ENCODE measurements at places on chromosomes 2 and 18. TPM values are rescaled to one million over a fixed set of nuclear protein-coding genes. Genes with fewer than 3 reads are reported as not detected.

- DNase-seq = no peak
Measured at GRCh38 chr2:8498994-8499393, 182.9 kb upstream of the ID2 start.

DNA sequence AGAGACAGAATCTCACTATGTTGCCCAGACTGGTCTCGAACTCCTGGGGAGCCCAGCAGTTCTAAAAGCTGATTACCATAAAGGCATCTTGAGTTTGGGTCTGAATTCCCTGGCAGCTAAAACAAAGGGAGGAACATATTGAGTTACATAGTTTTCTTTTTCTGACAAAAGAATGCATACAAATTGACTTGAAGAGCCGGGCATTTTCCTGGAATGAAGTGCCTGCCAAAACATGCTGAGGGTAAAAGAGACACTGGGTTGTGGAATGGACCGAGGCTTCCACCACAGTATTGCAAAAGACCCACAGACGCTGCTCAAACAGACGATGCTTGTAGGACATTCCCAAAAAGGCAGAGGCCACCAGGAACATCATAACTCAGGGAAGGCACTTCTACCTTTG, 35.1 kb upstream of the ROCK2 start:
- no peak for DNase-seq

DNA sequence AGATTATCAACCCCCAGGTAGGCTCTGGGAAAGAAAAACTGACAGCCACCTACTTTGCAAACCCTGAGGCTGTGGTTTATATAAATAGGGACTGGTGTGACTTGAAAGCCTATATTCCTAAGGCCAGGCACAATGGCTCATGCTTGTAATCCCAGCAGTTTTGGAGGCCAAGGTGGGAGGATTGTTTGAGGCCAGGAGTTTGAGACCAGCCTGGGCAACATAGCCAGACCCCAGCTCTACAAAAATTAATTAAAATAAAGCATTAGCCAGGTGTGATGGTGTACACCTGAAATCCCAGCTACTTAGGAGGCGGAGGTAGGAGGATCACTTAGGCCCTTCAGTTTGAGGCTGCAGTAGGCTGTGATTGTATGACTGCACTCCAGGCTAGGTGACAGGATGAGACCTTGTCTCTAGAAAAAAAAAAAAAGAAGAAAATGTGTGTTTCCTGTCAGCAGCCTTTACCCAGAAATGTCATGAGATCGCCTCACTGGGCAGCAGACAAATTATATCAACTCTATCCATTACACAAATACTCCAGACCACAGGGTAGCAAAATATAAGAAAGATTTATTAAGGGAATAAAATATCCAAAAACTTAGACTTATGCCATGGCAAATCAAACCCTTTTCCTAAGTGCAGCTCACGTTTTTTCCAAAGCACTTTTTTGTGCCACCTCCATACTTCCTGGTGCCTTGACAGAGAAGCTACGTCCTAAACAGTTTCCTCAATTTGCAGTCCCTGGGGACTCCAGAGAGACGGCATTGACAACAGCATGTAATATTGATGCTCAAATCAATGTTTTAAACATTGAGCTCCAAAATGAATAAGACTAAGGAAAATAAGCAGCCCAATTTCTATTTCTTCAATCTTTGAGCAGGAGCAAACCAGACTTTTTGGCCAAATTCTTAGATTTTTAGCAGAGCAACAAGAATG, 190.8 kb upstream of the NDUFV2 start:
- DNase-seq = no peak

DNA sequence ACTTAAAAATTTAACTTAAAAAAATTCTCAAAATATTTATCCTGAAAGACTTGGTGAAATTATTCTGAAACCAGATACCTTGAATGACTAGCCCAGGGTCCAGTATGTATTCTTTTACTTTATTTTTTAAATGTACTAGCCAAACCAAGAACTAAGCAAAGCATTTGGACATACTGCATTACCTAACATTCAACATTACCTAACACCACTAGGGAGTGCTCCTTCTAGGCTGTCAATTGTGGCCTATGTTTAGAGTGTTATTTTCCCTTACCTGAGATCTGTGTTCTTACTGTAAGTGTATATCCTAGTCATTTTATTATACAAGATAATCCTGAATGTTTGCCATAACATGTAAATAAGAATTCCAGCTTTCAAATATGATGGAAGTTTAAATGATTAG, 496.6 kb downstream of the PTPRM start:
- DNase-seq = no peak

- no peak for DNase-seq
Measured at GRCh38 chr18:63344263-63344662, 22.7 kb downstream of the KDSR start.

DNA sequence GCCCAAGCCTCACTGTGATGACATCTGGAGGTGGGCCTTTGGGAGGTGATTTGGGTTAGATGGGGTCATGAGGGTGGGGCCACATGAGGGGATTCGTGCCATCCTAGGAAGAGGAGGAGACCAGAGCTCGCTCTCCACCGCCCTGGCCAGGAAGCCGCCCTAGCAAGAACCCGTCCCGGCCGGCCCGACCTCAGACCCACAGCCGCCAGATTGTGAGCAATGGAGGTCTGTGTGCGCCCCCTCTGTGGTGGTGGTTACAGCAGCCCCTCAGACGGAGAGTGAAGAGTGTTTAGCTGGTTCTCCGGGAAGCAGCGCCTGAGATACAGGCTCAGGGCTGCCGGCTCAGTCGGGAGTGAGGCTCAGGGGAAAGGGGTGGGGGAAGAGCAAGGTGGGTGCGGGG, 83.3 kb downstream of the RTP5 start:
- DNase-seq = no peak

FAM124B gene
- 7.9 TPM for total RNA-seq

- no peak for DNase-seq
Measured at GRCh38 chr2:64604155-64604554, 49.6 kb downstream of the SERTAD2 start.

MTLN gene
- total RNA-seq = 12.6 TPM

DNA sequence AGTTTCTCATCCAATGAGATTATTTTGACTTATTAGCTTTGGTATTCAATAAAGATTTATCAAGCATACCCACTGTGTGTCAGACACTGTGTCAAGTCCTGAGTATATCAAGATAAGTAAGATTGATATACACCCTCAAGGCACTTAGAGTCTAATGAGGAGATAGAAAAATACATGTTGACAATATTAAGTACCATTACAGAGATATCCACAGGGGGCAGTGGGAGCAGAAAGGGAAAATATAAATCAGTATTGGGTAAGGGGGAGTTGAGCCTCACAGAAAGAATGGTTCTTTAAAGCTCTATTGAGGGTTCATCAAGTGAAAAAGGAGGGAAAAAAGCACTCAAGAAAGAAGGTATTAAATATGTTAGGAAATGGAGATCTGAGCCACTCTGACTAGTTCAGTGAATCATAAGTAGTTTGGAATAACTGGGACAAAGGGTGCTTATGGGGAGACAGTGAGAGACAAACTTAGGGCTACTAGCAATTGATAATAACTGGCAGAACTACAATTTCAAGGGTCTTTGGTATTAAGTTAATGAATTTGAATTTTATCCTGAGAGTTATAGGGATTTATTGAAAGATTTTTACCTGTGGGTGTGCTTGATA, 45.5 kb upstream of the SLC8A1 start:
- no peak for DNase-seq

DNA sequence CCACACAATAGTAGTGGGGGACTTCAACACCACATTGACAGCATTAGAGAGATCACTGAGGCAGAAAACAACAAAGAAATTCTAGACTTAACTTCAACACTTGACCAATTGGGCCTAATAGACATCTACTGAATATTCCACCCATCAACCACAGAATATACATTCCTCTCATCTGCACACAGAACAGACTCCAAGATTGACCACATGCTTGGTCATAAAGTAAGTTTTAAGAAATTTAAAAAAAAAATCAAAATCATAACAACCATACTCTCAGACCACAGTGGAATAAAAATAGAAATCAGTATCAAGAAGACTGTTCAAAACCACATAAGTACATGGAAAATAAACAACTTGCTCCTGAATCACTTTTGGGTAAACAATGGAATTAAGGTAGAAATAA, 9.0 kb upstream of the FLACC1 start:
- DNase-seq = no peak

DNA sequence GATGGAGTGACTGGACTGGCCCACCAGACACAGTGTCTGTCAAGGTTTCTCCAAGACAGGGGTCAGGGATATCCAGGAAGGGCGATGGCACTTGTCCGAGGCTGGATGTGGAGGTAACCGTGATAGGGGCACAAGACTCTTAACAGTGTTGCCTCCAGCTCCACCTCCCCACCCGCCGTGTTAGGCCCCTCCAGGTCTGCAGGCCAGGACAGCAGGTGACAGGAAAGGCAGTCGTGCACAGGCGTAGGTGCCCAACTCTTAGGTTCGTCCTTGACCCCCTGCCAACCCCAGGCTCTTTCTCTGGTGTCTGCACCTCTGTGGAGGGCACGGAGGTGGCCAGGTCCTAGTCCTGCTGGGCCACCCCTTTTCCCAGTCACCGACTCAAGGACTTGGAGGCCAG, 10.1 kb downstream of the ITM2C start:
- no peak for DNase-seq

TMEM178A gene
- total RNA-seq = 3.1 TPM

- no peak for DNase-seq
Measured at GRCh38 chr2:219025637-219026585, 15.4 kb downstream of the CFAP65 start.

- no peak for DNase-seq
Measured at GRCh38 chr2:197391220-197391717, 43.6 kb downstream of the SF3B1 start.

DNA sequence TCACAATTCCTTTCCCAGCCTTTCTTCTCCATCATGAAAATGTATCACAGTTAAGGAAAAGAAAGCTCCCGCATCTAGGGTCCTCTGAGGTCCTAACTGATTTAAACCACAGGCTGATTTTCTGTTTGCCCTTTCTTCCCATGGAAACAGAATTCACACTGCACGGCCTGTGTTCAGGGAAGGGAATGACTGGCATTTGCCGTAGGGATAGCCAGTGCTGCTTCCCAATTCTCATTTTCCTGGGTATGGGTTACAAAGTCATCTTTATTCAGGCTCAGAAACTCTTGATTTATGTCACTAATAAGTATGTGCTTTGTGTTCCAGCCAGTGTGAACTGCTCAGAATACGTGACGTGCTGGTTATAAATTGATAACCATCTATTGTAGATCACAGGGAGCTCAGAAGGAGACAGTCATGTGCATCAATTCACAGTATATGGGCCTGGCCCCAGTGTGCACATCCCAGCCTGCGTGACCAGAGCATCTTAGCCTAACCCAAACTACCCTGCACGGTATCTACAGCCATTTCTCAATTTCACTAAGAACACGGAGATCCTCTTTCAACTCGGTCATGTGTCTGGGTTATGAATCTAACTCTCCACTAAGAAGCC, 163.3 kb downstream of the LRRC30 start:
- no peak for DNase-seq

DNA sequence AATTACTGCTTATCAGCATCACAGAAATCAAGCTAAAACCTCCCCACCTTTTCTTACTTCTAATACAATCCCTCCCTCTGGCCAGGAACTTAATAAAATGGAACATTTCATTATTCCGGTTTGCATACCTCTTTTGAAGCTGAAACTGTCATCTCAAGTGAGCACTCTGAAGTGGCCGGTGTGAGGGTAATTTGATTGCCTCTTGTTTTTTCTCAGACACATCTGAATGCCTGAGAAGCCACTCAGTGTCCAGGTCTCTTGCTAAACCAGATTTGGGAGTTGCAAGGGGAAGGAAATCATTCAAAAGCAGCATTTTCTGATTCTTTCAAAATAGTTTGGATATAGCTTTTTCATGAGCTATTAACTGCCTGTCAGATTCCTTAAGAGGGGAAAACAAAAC, 190.3 kb downstream of the C1D start:
- no peak for DNase-seq

FBXO48 gene
- total RNA-seq = 1.5 TPM

CAVIN2 gene
- 235 TPM for total RNA-seq

SLC5A7 gene
- total RNA-seq = 0.21 TPM

NT5DC4 gene
- total RNA-seq = not detected

ARHGAP28 gene
- 1.0 TPM for total RNA-seq

DNA sequence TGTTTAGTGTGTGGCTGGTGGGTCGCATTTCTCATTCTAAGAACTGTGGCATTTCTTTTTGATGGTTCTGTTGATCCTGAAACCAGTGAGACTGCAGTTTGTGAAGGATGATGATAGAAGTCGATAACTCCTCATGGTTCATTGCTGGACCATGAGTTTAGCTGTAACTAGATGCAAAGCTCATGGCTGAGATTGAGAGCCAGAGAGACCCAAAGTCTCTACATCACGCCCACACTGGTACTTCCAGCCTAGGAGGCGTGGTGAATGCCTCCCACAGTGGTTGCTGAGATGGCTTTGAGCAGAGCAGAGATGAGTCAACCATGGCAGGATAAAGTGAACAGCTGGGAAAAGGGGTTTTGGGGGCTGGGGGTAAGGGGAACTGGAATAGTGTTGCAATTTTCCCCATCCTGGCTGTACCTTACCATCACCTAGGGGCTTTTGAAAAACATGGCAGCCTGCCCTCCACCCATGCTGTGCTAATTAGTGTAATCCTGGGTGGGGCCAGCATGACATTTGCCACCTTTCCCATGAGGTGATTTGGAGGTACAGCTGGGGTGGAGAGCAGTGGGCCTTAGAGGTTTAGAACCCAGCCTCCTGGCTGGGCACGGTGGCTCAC, 24.1 kb downstream of the INPP4A start:
- DNase-seq = no peak

DNA sequence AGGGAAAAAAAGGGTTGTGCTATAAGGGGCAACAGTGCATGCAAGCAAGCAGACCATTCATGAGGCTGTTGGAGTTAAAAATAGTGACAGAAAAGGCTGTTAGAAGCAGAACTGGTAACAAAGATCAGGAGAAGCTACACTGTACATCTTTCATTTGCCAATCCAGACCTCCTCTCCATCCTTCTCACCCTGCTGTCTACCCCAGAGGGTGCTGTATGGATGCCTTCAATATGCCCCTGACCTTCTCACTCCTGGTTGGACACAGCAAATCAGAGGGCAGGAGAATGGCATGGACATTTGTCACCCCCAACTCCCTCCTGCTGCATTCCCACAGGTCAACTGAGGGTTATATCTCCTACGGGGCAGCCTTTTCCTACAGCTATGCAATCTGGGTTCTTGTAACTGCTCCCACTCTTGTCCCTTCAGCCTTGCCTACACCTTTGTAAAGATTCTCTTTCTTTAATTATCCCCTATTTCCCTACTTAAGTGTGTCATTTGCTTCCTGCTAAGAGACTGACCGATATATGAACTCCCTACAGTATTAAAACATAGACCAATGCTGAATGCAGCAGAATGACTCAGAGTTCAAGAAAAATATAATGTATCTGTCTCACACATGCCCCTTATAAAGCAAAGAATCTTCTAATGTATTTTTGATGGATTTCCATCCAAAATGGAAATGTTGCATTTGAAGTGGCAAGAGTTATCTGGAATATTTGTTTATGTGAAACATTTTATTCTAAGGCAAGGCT, 169.2 kb upstream of the NCKAP5 start:
- DNase-seq = no peak

NPPC gene
- total RNA-seq = not detected

- no peak for DNase-seq
Measured at GRCh38 chr2:44398243-44398897, 36.6 kb downstream of the CAMKMT start.

All from uterus (tissue), 4 donors.